ENCODE measurements at places on chromosomes 6 and 20.
A peak's percentile ranks its signal among the peaks of the same experiment; 100 is the strongest.

DNA sequence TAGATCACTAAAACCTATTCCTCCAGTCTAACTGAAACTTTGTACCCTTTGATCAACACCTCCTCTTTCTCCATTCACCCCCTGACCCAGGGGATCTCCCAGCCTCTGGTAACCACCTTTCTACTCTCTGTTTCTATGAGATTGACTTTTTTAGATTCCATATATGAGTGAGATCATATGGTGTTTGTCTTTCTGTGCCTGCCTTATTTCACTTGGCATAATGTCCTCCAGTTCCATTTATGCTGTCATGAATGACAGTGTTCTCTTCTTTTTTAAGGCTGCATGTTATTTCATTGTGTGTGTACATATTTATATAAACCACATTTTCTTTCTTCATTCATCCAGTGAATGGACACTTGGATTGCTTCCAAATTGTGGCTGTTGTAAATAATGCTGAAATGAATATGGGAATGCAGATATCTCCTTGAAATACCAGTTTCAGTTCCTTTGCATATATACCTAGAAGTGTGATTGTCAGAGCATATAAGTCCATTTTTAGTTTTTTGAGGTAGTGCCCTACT lies 57.7 kb downstream of the DHX35 start:
- no peak for DNase-seq

GRCh38 chr6:163793011-163793983 lies 378.8 kb downstream of the QKI start:
- DNase-seq, result no peak

DNA sequence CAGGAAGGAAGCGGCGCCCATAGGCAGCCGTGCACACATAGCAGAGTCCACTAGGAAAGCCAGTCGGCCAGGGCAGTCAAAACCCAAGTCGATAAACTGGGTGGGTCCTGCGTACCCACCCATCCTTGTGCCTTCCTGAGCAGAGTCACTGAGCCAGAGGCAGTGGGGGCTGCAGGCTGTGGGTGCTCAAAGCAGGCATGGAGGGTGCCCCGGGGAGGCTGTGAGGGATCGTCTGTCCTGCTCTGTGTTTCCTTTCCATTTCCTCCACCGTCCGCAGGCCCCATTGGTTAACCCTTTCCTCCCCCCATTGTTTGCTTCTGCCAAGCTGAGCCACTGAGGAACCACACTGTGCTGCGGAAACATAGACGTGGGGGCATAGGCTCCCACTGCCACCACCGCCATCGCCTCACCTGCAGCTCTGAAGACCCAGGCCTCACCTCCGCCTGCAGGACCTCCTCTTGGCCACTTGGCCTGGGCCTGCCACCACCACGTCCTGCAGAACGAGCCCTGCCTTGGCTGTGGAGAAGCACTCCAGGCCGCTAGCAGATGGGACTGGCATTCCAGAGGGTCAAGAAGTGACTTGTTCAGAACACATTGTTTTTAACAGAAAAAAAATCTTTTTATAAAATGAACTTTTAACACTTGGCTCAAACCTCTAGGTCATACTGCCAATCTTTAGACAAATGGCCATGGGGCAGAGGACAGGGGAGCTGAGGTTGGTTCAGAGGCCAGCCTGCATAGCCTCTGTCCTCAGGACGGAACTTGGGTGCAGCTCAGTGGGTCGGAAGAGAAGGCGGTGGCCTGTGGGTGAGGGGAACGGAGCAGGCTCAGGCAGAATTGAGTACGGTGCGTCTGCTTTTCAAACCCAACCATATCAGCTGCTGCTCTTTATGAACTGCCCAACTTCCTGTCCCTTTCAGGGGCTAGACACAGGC lies 52.6 kb downstream of the TCP11 start:
- no peak for DNase-seq

- peak; percentile 57 for DNase-seq
Measured at GRCh38 chr6:27161946-27162603, 85.4 kb upstream of the PRSS16 start.

GRCh38 chr20:12956303-12956702 lies 52.5 kb upstream of the SPTLC3 start:
- no peak for DNase-seq

DNA sequence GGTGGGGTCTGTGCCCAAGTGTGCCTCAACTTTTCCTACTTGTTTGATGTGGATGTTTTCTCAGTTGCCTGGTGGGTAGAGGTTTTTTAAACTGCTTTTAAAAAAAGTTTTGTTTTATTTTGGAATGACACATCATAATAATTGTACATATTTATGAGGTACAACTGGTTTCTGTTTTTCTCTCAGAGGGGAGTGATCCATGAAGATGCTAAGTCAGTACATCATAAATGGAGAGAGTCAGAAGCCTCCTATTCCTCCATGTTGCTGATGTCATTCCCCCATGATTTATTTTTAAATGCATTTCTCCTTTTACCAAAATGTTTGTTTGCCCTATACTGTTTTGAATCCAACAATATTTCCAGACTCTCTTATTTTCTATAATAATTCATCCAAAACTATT lies 77.3 kb upstream of the CLVS2 start:
- no peak for DNase-seq

DNA sequence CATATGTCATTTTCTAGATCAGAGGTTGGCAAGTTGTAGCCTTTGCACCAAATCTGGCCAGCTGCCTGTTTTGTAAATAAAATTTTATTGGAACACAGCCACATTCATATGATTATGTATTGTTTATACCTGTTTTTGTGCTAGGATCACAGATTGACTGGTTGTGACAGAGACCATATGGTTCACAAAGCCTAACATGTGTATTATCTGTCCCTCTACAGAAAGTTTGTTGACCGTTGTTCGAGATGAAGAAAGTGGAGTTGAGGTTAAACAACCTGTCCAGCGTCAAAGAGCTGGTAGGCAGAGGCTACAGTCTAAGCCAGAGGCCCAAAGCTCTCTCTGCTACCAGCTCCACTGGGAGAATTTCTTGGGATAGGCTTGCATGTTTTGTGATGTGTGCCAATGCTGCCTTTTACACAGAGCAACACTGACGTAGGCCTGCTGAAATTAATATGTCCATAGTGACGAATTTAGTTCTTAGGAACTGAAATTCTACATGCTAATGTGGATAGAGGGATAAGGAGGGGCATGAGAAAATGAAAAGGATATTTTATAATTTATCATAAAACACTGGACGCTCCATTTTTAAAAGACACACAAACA lies 11.7 kb upstream of the IGF2R start:
- no peak for DNase-seq

- DNase-seq, result no peak
Measured at GRCh38 chr6:85977661-85978060, 335.0 kb upstream of the SYNCRIP start.

DNA sequence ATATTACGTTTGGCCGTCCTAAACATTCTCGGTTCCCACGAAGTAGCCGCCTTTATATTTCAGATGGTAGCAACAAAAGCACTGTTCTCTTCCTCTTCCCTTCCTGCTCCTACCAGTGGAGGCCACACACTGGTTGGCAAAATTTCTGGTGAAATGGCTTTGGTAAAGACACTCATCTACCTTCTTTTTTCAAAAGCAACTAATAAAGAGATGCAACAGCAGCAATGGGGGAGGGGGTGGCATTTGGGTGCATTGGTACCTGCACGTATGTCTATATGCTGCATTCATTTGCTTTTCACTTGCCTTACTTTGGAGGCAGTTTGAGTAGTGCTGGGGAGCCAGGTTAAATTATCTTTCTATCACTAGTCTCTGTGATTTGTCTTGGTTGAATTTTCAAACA lies 6.0 kb downstream of the POU3F2 start:
- DNase-seq, result no peak

DNA sequence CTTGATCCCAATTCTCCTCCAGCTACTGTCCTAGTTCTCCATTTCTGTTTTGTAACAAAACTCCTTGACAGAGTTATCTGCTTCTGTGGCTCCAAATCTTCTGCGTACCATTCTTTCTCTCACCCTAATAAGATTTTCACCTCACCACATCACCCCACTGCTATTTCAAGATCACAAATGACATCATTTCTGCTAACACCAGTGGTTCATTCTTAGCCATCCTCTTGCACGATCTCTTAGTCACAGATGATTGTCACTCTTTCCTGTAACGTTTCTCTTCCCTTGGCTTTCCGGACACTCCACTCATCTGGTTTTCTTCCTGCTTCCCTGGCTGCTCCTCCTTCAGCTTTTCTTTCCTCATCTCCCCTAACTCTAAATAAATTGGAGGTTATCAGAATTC lies 56.8 kb upstream of the FABP7 start:
- DNase-seq, result no peak

- DNase-seq, result no peak
Measured at GRCh38 chr20:37075932-37076685, 19.7 kb downstream of the RBL1 start.

DNA sequence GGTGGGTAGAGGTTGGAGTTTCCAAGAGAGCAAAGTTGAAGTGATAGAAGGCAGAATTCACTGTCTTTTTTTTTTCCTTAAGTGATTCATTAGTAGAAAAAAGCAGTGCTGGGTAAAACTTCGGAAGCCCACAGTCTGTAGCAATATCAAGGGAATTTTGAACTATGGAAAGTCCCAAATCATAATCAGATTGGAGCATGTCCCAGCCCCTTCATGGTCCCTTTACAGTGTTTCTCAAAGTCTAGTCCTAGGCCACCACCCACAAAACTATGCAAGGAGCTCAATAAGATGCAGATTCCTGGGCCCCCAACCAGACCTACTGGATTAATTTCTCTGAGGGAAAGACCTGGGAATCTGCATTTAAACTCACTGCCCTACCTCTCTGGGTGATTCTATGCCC lies 22.6 kb downstream of the NEDD9 start:
- DNase-seq, result no peak

- DNase-seq, result no peak
Measured at GRCh38 chr6:149160943-149161342, 156.6 kb upstream of the TAB2 start.

DNA sequence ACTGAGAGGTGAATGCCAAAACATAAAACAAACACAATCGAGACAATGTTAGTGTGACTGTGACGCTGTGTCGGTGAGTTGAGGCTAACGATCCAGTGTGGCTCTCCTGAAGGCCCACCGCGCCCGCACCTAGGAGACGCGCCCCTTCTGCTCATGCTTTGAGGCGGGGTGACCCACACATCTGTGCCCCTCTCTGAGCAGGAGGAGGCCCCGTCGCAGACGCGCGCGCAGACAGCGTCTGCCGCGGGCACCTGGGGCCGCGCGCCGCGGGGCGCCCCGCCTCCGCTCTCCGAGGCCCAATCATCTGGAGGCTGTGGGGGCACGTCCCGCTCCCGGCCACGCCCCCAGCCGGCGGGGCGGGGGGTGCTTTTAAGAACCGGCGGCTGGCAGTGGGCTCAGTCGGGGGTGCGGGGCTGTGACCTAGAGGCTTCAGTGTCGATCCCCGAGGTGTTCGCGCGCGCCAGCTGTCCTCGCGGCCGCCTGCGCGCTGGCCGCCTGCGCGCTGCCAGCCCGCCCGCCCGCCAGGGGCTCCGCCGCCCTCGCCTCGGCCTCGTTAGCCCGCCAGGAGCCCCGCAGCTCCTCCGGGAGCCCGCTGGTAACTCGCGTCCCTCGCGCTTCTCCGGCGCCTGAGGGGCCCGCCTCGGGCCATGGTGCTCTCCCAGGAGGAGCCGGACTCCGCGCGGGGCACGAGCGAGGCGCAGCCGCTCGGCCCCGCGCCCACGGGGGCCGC lies at the start of gene SLC16A10:
SLC16A10 (plus strand) TSS at position 398 of the 730 bp plus-strand sequence; CDS start at position 648, 250 bp downstream.
- DNase-seq, result peak; percentile 49
